ELF-1 (cell line): ENCODE measurements at places on chromosomes 1 and 21.
A peak's percentile ranks its signal among the peaks of the same experiment; 100 is the strongest.

DNA sequence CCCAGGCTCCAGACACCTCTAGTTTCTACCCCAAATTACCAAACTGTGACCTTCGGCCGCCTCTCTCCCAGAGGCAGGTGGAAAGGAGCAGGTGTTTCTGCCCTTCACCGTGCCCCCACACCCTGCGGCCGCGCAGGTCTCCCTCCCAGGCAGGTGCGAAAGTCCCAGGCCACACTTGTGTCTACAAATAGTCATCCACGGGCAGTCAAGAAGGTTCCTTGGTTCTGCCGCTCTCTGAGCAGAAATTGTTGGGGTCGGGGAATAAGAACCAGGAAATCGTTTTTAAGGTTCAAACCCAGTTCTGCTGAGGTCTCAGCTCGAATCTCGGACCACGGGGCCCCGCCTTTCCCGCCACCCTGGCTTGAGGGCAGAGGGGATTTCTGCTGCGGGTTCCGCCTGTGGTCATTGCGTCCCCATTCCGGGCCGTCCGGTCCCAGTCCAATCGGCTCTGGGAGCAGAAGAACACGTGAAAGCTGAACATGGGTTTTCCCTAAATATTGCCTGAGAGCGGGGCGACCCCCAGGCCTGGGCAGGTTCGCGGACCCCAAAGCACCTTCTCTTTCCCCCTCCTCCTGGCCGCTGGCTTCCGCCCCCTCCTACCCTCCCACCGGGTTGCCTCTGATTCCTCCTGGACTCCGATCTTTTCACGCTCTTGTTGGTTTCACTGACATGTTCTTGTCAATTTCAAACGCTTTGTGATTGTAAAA is 1.2 kb upstream of the ATF3 start:
- peak; percentile 41 for DNase-seq

DNA sequence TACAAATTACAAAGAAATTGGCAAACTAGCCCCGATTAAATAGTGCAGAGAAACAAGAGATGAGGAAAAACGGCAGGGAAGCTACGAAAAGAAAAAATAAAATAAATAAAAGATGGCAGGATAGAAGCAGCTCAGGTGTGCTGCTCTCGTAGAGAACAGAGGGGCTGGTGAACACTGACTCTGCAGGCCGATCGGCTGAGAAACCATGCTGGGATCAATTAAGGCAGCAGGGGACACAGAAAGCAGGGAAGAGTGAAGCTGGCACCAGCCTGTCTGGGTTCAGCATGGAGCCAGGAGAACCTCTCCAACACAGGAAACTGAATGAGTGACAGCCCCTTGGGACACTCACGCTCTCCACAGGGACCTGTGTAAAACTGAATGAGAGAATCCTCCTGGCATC is 39.5 kb upstream of the TMPRSS15 start:
- DNase-seq = peak; percentile 3

DNA sequence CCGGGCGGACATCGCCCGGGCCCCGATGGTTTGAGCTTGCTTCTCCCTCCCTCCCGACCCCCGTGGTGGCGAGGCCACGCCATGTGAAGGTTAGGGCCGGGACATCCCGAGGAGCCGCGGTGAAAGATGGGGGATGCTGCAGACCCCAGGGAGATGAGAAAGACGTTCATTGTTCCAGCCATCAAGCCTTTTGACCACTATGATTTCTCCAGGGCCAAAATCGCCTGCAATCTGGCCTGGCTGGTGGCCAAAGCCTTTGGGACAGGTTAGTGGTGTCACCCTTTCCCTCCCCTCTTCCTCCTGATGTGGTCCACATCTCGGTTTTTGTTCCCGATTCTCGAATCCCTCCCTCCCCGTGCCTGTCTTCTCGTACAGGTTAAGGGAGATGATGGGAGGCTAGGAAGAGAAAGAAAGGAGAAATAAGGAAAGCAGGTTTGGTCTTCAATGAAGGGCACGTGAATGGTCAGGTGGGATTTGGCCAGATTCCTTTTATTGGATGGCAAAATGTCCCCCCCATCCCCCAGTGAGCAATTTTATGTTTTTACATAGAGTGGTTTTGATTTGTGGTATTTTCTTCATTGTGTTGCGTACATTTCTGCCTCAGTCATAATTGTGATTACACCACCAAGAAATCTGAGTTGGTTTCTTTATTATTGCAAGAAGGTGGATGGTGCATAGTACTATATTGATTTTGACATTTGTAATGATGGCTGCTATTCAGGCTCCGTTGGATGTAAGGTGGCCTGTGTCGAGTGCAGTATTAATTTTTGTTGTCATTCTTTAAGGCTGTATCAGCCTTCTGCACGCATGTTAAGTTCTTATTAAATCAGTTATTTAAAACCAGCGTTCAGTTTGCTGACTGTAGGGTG is 1.2 kb downstream of the CAMSAP2 start:
- DNase-seq = peak; percentile 31

DNA sequence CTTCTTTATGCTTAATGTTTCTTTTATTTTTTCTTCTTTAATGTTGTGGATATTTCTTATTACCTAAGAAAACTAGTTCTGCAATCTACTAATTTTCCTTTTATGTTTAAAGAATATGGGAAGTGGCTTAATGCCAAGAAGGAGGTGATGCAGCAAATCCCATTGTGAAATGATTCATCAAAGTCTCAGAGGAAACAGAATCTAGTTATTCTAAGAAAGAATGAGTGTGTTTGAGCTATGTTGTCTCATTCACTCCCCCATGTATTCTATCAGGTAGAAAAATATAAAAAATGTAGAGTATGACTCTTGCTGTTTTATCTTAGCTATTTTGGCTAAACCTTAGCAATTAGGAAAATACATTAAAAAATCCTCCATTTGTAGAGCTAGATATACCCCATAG is 659.9 kb upstream of the RGS18 start:
- DNase-seq = no peak

- no peak for DNase-seq
Measured at GRCh38 chr1:59261537-59261936, 35.4 kb upstream of the FGGY start.

DNA sequence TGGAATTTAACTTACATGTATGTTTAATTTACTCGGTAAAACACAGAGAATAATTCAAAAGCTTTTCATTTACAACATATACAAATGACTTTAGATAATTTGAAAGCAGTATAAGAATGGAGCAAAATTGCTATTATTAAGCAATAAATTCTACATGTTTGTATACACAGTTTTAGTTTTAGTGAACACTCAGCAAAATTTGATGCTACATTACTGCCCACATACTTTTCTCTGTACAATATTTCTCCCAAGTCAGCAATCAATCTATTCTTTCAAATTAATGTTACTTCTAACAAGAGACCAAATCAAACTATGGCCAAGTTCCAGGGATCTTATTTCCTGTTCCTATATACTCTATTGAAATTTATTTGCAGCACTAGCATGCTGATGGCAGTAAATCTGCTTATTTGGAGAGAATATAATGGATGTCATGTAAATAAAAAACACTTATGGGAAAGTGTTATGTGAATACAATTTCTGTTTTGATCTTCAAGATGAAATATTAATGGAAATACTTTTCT is 82.6 kb upstream of the BRINP3 start:
- DNase-seq = no peak

DNA sequence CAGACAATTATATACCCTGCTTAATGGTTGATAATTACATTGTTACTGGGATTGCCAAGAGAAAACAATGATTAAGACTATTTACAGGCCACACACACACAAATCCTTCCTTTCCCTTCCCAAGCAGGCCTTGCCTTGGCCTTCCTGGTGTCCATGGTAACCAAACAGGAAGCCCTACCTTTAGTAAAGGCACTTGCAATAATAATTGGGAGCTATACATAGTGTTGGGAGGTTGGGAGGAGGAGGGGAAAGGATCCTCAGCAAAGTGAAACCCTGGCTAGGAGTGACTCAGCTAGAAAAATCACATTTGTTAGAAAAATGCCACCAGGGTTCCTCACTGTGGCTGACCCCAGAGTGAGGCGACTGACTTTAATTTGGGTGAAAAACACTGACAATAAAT is 122.3 kb upstream of the ADAR start:
- no peak for DNase-seq

DNA sequence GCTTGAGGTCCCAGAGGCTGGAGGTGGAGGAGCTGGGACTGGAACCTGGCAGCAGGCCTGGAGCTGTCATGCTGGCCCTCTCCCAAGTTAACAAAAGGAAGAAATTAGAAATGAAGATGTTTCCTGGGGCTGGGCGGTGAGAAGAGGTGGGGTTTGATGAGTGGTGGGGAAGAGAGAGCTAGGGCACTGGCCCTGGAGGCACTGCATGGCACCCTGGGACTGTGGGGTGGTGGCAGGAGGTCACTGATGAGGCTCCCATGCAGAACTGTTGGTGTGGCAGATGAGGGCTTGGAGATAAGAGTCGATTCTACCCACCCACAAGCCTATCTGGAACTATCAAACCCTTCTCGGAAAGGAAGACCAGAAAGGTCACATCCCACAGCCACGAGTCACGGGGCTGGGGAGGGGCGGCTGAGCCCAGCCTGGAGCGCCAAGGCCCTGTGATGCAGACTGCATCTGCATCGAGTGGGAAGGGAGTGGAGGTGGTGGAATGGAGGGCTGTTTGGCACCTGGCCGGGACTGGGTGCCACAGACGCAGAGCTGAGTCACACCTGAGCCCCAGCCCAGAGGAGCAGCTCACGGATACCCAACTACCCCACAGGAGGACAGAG is 29.4 kb downstream of the MRPL37 start:
- peak; percentile 51 for DNase-seq

GRCh38 chr1:41890825-41891198 is 27.9 kb downstream of the HIVEP3 start:
- DNase-seq = no peak

DNA sequence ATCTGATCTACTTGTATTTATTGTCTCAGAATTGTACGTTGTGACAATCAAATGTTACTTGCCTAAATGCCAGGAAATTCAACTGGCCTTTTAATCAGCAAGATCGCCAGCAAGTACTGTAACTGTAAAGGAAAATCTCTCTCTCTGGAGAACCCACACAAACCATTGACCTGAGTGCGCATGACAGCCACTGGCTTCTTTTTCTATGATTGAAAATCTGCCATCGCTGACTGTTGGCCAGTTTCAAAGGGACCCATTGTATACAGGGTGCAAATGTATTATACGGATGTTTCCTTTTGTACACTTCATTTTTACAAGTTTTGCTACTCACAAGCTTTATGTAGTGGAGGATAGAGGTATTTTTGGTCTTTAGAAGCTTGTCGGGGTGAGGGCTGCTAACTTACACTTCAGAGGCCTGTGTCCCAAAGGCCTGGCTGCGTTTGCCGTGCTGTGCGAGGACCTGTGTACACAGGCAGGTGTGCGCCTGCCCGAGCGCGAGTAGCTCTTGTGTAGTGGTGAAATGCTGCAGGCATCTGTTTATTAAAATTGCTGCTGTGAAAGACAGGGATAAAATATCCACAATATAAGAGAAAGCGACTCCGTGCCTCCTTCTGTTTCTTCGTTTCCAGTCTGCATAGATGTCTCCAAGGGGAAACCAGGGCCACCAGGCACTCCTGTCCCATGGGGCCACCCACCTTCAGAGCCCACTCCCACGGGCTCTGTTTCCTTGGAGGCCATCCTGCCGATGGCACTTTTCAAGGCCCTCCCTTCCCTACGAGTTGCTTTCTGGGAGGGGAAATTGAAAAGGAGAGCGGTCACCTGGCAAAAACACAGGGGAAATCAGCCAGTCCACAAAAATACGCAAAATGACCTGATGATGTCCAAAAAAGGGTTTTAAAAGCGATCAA is 25.3 kb upstream of the TRAPPC10 start:
- DNase-seq = no peak

- no peak for DNase-seq
Measured at GRCh38 chr1:14851760-14852159, 253.3 kb downstream of the KAZN start.

- peak; percentile 93 for DNase-seq
Measured at GRCh38 chr1:6245086-6245868, 1.3 kb downstream of the HES3 start.

- no peak for DNase-seq
Measured at GRCh38 chr1:229753764-229754551, 127.9 kb downstream of the URB2 start.

DNA sequence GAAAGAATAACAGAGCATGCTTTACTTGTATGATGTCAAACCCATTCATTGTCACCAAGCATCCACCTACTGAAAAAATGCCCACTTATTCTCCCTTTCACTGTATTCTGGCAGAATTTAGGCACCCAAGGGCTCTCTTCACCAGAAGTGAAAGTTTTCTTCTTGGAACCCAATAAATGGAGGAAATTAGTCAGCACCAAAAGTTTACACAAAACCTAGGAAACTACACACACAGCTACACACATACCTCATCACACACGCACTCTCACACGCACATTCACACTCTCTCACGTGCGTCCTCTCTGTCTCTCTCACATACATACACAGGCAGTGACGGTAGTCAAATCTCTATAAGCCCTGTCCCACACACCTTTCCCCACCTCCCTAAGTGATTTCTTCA is 37.6 kb downstream of the MCOLN2 start:
- DNase-seq = no peak

- peak; percentile 78 for DNase-seq
Measured at GRCh38 chr21:45336870-45337269, 49.2 kb upstream of the POFUT2 start.

DNA sequence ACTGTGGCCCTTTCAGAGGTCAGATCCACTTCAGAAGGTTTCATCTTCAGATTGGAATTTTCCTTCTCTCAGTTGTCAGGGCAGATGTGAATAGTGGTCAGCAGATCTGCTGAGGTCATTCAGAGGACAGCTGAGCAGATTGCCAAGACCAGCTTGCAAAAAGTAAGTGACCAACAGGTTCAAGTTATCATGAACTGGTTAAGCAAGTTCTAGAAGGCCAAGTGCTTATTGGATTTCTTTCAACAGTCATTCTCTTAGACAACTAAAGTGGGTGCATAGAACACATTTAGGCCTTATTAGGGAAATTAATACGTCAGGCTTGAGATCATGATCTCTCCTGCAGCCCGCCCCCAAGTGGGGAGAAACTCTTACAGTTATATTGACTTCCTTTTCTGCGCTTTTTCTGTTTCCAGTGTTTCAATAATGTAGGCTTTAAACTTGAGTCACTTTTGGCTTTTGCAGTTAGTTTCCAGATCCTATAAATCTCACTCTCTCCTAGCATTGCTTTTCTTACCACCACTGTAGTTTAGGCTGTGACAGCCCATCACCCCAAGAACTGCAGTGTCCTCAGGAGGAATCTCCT is 96.4 kb downstream of the C1orf21 start:
- no peak for DNase-seq

DNA sequence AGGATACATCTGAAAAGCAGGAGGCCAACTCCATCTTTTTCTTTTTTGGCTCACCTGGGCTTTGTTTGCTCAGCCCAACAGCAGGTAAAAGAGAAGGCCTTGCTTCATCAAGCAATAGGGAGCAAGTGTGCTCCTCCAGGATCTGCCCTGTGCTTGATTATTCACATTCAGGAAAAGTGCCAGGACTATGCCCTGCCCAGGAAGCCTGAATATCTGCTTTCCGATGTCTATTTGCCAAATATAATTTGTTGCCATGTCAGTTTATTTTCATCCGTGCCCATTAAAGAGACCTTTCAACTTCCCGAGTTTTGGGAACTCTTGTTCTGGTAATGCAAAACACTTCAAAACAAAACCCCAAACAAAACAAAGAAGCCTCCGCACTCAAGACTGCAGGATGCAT is 185.3 kb downstream of the CDC7 start:
- DNase-seq = no peak

GRCh38 chr1:244968471-244968871 is 104.1 kb upstream of the HNRNPU start:
- DNase-seq = peak; percentile 78
